ENCODE measurements at places on chromosomes 3 and 15.

DNA sequence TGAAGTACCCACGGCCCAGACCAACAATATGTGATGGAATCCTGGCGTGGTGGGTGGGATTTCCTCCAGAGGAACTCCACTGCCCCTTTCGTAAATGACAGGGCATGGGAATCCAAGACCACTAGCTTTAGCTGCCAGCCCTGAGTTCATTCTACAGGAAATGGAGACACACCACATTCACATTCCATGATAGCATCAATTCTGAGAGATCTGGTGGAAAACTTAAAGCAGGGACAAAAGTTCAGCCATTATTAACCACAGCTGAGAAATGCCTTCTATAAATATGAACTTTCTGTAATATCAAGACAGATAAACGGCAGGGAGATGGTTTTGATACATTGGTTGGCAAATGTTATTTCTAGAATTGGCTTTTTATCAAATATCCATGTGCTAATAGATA lies 98.2 kb downstream of the FBN1 start:
- no peak for DNase-seq

DNA sequence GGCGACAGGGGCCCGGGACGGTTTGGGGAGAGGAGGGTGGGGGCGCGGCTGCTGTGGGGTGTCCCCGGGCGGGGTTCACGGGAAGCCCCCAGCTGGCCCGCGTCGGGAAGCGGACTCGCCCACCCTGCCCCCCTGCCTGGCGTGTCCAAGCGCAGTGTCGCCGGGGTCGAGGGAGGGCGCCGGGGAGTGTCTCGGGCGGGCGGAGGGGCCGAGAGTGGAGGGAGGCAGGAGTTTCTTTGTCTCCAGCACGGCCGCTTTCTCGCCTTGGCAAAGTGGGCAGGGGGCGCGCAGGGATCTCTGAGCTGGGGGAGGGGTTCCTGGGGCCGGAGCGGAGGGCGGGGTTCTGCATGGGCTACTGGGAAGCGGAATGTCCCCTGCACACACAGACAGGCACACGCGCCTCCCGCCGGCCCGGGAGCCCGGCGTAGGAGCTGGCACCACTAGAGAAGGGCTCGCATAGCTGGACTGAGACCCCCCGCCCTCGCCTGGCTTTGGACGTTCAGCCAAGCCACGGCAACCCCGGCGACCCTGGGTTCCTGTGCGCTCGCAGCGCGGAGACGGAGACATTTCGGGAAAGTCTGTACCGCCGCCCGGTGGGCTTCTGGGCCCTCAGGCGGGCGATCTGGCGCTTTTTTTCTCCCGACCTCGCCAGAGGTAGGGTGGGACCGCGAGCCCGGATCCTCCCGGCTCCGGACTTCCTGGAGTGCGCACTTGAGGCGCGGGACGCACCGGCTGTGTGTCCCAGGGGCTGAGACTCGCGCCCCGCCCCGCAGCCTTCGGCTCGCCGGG lies 822 bp downstream of the ST8SIA2 start:
- no peak for DNase-seq

DNA sequence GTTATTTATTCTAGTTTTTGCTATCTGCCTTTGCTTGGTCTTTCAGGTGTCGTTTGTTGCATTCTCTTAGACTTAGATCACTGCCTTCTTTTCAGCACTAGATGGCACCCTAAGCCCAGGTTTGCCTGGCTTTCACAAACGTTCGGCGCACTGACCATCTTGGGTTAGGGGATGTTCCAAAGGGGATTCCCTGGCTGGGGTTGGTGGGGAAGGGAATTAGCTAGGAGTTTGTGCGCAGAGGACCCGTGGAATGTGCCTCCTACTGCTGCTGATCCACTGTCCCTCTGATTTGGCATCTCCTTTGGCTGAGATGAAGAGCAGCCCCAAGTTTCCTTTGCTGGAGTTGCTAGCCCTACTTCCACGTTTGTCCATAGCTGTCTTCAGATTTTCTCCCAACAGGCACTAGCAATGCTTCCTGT lies 33.9 kb downstream of the PFN2 start:
- DNase-seq, result no peak

DNA sequence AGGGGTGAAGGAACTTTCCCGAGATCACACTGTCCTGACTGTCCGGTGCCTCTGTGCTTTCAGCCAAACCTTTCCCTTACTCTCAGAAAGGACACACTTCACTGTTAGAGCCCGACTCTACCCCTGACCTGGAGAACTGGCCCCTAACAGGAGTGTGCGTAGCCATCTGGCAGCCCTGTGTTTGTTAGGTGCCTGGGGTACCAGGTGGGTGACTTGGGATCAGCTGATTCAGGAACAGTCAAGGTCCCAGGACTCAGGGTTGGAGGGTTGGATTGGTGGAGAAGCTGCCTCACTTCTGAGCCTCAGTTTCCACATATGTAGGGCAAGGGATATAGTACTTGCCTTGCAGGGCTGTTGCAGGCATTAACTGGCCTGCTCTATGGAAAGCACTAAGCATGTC lies 98.3 kb upstream of the SLC6A11 start:
- no peak for DNase-seq

GRCh38 chr15:73403171-73403570 lies 34.4 kb upstream of the HCN4 start:
- DNase-seq, result no peak

GRCh38 chr3:156455839-156456238 lies 99.1 kb downstream of the SSR3 start:
- no peak for DNase-seq

- DNase-seq, result no peak
Measured at GRCh38 chr3:155296413-155296812, 2.9 kb upstream of the STRIT1 start.

GRCh38 chr3:176351408-176351807 lies 845.9 kb downstream of the TBL1XR1 start:
- no peak for DNase-seq

GRCh38 chr3:189944285-189945145 lies 176.2 kb downstream of the P3H2 start:
- no peak for DNase-seq

DNA sequence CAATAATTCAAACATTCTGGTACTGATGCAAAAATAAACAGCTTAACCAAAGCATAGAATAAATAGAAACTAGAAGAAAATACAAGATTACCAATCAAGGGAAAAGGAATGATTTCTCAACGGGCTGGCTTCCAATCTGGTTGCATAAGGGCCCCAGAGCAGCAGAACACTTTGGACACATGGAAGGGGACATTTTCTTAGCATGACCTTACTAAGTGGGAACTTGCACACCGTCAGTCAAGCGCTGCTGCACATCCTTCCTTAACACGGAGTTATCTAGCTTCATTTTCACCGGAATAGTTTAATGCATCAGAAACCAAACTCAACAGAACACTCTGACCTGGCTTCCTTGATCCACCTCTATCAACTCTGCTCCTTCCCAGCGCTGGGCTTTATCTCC lies 388.5 kb downstream of the VPS13C start:
- DNase-seq, result peak; percentile 91

- no peak for DNase-seq
Measured at GRCh38 chr15:70528816-70529215, 234.5 kb downstream of the UACA start.

DNA sequence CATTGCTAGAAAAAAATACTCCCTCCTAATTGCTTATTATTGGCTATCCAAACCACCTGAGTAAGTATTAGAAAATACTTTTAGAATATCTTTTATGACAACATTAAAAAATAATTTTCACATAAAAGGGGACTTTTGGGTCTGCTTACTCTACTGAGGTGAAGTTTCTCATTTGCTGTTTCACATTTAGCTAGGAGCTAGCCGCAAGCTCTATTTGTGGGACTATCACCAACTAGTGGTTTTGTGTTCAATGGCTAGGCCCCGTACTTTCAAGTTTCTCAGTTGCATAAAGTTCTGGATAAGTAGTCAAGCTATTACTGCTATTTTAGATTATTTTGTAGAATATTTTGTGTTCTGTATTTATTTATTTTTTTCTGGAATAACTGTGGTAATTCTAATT lies 244.2 kb upstream of the SLITRK3 start:
- no peak for DNase-seq

GRCh38 chr3:143699424-143699823 lies 148.8 kb downstream of the SLC9A9 start:
- no peak for DNase-seq

GRCh38 chr3:71513081-71513480 lies 70.4 kb downstream of the FOXP1 start:
- no peak for DNase-seq

DNA sequence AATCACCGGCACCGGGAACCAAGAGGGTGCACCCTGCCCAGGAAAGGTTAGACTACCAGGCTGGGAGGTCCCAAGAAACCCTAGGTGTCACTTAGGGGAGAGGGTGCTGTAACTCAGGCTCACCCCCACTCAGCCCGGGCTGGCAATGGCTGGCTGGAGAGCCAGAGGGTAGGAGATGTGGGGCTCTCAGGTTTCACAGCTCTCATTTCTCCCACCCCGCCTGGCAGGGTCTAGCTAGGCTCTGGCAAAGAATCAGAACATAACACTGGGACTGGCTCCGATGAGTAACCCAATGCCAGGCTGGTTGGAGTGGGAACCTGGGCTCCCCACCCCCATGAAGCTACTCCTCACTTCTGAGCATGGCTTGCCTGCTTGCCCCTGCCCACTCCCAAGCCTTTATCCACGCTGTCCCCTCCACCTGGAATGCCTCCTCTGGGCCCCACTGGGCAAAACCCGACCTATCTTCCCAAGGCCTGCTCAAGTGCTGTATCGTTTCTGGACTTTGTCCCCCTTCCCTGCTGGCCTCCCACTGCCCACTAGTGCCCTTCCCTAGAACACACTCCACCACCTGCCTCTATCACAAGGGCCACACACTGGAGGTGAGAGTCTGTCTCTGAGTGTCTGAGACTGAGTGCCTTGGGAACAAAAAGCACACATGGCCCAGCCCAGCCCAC lies 2.0 kb downstream of the CIB2 start:
- DNase-seq, result no peak

- no peak for DNase-seq
Measured at GRCh38 chr3:183854318-183855035, 29.1 kb upstream of the MAP6D1 start.

- no peak for DNase-seq
Measured at GRCh38 chr3:86790884-86791549, 199.9 kb downstream of the VGLL3 start.

- no peak for DNase-seq
Measured at GRCh38 chr3:50222169-50222528, 13.9 kb upstream of the GNAI2 start.

GRCh38 chr3:121598564-121598963 lies 5.4 kb downstream of the FBXO40 start:
- no peak for DNase-seq

DNA sequence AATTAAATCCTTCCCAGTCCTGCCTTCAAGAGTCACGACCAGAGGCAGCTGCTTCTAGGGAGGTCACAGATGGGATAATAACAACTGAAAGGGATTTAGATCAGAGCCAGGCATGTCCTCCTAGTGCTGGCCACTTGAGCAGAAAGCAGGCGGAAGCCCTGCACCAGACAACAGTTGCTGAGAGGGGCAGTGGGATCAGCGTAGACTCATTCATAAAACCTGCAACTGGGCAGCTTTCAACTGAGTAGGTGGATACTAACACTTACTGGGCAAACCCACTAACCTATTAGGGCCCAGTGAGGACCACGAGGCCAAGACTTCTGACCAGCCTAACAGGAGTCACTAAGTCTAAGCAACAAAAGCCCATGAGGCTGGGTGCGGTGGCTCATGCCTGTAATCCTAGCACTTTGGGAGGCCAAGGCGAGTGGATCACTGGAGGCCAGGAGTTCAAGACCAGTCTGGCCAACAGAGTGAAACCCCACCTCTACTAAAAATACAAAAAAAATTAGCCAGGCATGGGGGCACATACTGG lies 67.0 kb downstream of the DAPK2 start:
- no peak for DNase-seq

GRCh38 chr3:129577366-129577765 lies 29.1 kb downstream of the PLXND1 start:
- no peak for DNase-seq

- no peak for DNase-seq
Measured at GRCh38 chr3:84946240-84946639, 12.5 kb upstream of the CADM2 start.

- DNase-seq, result no peak
Measured at GRCh38 chr3:62493109-62493801, 119.9 kb upstream of the FEZF2 start.

GRCh38 chr3:184238246-184238818 lies 8.9 kb downstream of the VWA5B2 start:
- no peak for DNase-seq

DNA sequence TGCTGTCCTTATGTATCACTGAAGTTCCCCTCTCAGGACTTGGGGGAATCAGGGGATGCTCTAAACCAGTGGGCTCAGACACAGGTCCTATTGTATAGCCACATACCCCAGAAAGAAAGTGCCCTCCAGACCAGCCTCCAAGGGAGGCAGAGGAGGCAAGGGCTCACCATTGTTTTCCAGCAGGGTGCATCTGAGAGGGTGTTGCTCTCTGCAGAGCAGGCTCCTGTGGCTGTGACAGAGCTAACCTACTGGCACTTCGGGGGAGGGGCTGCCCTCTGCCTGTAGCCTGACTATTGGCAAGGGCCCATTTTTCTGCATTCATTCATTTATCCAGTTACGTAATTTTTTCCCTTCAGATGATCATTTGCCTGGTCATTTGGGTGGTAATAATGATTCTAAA lies 39.9 kb downstream of the EEFSEC start:
- peak; percentile 45 for DNase-seq

DNA sequence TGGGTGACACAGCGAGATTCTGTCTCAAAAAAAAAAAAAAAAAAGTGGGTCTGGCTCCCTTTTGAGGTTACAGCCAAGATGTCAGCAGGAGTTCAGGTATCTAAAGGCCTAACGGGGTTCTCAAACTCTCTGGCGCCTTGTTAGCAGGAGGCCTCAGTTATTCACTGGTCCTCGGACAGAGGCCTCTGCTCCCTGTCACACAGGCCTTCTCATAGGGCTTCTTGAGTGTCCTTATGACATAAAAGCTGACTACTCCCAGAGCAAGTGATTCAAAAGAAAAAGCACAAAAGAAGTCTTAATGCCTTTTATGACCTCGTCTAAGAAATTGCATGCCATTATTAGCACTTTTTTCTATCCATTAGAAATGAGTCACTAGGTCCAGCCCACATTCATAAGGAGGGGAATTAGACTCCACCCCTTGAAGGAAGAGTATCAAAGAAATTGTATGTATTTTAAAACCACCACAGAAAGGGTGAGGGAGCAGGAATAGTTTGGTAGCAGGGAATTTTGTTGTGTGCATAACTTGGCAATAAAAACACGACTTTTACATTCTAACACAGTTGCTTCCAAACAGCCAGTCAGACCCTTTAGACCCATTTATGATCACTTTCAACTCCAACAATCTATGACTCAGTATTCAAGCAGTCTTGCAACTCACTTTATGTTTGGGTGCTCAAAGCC lies 90.3 kb downstream of the MEX3B start:
- DNase-seq, result no peak

- DNase-seq, result no peak
Measured at GRCh38 chr3:50325113-50325480, 2.6 kb upstream of the HYAL2 start.

DNA sequence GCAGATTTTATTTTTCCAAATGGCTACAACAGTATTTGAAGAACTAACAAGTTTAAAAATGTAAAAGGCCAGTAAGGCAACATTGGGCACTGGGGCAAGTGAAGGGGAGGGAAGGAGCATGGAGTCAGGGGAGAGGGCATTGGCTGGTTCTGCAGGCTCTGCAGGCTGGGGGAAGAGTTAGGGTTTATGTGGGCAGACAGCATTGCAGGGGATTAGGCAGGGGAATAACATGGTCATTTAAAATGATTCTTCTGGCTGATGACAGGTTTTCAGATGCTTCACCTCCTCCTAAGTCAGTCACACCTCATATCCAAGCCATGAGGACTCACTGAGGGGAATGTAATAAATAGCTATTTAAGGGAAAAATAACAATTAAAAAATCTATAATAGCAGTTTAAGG lies 52.6 kb downstream of the BTD start:
- DNase-seq, result peak; percentile 19
